ENCODE measurements at places on chromosomes 13 and 19.
A peak's percentile ranks its signal among the peaks of the same experiment; 100 is the strongest.

DNA sequence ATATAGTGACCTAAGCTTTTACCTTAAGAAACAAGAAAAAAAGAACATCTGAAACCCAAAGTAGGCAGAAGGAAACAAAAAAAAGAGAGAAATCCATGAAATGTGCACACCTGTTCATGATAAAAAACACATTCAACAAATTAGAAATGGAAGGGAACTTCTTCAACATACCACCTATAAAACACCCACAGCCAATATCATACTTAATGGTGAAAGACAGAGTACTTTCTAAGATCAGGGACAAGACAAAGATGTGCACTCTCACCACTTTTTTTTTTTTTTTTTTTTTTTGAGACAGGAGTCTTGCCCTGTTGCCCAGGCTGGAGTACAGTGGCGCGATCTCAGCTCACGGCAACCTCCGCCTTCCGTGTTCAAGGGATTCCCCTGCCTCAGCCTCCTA lies 29.2 kb downstream of the ZNF45 start:
- no peak for DNase-seq

DNA sequence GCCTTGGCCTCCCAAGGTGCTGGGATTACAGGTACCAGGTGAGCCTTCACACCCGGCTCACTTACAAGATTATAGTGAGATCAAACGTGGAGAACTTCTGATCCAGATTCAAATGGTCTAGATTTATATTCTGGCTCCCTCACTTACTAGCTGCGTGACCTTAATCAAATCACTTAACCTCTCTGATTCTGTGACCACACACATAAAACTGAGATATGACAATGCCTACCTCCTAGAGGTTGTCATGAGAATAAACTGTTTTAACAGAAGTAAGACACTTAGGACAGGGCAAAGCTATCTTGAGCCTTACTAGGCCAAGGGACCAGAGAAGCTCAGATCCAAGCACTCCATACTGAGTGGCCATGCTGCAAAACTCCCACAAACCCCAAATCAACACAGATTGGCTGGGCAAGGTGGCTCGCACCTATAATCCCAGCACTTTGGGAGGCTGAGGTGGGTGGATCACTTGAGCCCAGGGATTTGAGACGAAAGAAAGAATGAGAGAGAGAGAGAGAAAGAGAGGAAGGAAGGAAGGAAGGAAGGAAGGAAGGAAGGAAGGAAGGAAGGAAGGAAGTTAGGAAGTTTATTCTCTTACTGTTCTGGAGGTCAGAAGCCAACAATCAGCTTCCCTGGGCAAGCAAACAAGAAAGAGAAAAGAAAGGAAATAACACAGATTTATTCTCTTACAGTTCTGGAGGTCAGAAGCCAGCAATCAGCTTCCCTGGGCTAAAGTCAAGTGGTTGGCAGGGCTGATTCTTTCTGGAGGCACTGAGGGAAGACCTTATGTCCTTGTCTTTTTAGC lies 46.1 kb upstream of the MAP3K10 start:
- no peak for DNase-seq

- no peak for DNase-seq
These were observed 434.0 kb downstream of the FOXO1 start for GRCh38 chr13:40232311-40233040.

GRCh38 chr13:21800837-21801616 lies 130.2 kb downstream of the FGF9 start:
- no peak for DNase-seq

DNA sequence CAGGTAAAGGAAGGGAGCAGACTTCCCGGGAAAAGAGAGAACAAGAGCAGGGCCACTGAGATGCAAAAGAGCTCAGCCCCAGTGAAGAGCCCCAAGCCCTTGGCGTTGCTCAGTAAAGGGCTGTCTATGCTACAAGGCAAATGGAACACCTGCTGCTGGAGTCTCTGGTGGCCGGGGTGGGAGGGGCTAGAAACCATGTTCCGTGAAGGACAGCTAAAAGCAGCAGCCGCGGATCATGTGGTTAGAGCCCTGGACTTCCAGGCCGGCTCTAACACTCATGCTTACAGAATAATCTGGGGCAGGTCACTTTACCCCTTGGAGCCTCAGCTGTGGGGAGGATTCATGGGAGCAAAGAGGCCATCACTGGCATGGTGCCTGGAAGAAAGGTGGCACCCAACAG lies 17.8 kb downstream of the POU2F2 start:
- peak; percentile 92 for DNase-seq

DNA sequence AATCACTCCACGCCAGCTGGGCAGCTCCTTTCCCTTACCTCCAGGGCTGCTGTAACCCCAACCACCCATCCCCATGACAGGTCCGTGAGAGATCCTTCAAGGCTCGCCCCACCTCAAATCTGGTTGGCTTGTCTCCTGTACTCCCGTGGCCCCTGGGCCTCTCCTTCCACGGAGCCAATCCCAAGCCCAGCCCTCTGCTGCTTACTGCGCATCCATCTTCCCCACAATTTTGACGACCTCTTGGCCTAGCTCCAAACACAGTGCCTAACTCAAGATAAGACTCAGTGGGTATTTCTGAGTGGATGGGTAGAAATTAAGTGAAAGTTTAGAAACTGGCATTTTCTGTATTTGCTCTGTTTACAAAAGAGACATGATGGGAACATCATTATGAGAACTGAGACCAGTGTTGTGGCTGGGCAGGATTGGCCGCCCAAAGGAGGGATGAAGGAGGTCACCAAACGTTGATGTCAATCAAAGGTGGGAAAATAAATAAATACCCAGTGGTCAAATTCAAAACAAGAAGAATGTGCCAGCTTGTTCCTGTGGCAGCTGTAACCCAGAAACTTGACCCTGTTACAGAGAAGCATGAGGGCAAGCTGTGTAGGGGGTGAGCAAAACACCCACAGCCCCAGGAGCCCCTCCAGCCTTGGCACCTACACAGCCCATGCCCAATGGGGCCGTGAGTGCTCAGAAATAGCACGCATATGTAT lies 162.2 kb downstream of the ABCC4 start:
- DNase-seq = no peak
